HCEC 1CT (cell line): ENCODE measurements at places on chromosomes 6 and 20.

DNA sequence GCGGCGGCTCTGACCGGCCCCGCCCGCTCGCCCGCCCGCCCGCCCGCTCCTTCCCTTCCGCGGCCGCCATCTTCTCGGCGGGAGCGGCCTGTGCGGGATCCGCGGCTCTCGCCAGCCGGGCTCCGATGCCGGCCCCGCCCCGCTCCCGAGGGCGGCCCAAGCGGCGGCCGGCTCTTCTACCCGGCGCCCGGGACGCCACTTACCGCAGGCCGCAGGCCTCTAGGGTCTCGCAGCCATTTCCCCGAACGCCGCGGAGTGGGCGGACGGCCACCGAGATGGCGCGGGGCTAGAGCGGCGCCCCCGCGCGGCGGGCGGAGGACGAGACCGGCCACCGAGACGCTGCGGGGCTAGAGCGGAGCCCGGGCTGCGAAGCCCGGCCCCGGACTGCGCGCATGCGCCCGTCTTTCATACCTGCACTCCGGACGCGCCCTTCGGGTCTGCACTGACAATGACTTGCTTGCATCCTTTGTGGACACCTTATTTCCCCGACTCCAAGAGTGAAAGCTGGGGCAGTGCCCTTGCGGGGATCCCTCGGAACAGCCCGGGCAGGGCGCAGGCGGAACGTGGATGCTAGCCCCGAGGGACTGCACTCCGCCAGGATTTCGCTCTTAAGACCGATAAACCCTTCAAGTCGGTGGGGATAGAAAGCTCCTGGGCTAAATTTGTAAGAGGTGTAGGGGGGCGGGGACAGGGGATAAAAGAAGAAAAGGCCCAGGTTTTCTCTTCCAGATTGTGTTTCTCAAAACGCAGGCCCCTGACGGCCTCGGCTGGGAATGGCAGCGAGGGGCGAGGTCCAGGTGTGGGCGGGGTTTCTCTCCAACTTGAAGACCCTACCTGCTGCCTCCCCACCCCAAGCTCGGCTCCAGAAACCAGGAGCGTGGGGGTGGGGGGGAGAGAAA is at the start of gene DIDO1:
Gene DIDO1 (minus strand): TSS at position 277 of the 899 bp plus-strand sequence.
- peak; percentile 82 for DNase-seq

DNA sequence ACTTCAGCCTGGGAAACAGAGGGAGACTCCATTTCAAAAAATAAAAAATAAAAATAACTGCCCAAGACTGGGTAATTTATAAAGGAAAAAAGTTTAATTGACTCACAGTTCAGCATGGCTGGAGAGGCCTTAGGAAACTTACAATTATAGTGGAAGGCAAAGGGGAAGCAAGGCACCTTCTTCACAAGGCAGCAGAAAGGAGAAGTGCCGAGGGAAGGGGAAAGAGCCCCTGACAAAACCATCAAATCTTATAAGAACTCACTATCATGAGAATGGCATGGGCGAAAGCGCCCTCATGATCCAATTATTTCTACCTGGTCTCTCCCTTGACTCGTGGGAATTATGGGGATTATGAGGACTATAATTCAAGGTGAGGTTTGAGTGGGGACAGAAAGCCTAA is 95.5 kb upstream of the LGSN start:
- DNase-seq, result no peak

GRCh38 chr6:149964308-149965193 is 808 bp downstream of the ULBP1 start:
- no peak for DNase-seq

GRCh38 chr20:36318166-36318565 is 12.0 kb downstream of the DLGAP4 start:
- no peak for DNase-seq

GRCh38 chr20:52999040-52999439 is 26.9 kb downstream of the TSHZ2 start:
- DNase-seq, result no peak

- no peak for DNase-seq
Measured at GRCh38 chr6:151806757-151807512, 547 bp upstream of the ESR1 start.

DNA sequence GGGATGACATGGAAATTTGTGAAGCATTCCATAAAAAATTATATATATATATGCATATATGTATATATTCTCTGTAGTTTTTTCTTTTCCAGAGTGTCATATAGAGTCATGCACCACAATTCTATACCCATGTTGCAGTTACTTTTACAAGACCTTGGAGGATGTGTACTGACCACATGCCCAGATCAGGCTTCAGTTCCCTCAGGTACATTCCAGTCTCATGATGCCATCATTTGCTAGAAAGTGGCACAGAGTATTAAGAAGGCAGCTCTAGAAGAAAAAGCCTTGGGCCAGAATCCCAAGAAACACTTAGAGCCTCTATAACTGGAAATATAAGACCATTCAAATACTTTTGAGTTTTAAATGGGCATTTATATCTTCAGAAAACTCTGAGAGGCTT is 685.5 kb upstream of the FLRT3 start:
- no peak for DNase-seq

DNA sequence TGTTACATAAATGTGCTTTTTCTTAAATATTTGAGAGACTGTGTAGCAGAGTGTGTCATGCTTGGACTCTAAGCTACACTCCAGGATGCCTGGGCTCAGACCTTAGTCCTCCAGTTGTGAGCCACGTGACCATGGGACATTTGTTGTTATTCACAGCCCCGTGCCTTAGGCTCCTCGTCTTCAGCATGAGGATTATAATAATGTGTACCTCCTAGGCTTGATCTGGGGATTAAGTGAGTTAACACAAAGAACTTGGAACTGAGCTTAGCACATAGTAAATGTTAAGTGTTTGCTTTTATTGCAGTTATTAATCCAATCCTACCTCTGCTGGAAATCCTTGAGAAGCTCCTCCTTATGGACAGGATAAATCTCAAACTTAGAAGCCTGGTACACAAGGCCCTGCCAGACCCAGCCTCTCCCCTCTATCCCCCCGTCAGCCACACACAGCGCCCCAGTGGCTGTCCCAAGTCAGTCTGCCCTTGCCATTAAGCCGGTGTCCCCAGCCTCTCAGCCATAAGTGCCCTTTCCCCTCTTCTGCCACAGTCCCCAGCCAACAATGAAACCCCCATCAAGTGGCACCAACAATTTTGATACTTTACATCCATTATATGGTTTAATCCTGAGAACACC is 177.5 kb downstream of the TMEM242 start:
- no peak for DNase-seq

GRCh38 chr20:38962928-38963401 is 821 bp downstream of the DHX35 start:
- no peak for DNase-seq

DNA sequence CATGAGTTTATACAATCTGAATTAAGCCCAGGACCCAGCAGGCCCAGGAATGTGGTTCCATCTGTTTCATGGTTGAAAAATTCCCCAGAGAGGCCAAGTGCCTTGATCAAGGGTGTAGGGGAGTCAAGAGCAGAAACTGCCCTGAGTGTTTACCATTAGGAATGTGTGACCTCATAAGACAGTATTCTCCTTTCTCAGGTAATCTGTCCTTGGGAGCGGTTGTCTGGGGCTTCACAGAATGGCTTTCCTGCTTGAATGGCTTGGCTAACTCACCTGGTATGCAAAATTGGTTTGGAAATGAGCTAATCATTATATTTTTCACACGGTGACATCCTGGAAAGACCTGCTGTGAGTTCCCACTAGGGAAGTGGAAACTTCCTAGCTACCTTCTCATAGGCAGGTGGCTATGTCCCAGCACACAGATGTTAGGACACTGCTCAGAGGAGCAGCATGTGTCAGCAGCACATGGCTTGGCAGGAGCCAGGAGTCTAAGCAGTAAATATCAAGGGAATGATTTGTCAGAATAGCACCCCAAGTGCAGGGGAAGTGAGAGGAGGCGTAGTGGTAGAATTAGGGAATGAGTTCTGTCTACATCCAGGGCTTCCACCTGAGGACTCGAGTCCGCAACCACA is 17.7 kb downstream of the CLIC5 start:
- DNase-seq, result no peak

DNA sequence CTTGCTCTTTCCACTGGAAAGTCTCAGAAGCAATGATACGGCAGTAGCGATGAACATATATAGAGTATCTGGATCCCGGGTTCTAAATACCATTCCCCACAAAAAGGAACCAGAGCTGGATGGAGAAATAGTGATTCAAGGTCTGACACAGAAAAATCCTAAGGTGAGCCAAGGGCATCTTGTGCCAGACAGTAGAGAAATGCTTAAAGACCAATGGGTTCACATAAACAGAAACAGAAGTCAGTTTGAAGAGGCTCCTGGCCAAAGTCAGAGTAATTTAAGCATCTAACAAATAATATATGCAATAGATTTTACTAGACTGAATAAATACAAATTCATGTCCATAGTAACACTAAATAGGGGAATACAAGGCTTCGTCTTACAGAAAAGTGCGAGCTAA is 54.7 kb downstream of the RGS17 start:
- DNase-seq, result no peak

- DNase-seq, result no peak
Measured at GRCh38 chr6:29685718-29686326, 4.9 kb upstream of the ZFP57 start.
